Cerebellum (tissue), 4 donors: ENCODE measurements at places on chromosomes 3 and 15. TPM values are rescaled to one million over a fixed set of nuclear protein-coding genes. Genes with fewer than 3 reads are reported as not detected.

Gene CSTA
- not detected for total RNA-seq

DNA sequence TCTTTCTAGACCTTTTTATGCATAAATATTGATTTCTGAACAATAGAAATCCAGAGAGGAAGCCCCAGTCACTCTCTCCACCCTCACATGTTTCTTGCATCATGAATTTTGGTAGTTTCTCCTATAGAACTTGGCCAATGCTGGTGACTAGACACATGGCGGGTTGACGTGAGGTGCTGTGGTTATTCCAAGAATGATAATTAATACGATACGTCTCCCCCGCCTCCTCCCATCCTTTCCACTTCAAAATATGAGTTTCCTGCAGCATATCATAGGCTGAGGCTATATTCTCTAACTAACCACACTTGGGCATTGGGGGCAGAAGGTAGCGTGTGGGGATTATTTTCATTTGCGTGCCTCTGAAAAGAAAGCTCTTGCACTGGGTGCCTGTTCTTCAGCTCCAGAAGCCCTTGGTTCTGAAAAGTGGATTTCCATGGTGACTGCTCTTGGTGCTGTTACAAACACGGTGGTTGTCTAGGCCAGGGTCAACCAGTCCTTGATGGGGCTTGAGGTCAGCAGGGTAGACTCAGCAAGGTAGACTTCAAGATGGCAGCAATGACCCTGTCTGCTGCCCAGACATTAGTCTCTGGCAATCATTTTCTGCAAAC lies 5.3 kb downstream of the TNFSF10 start:
- DNase-seq, result no peak

DNA sequence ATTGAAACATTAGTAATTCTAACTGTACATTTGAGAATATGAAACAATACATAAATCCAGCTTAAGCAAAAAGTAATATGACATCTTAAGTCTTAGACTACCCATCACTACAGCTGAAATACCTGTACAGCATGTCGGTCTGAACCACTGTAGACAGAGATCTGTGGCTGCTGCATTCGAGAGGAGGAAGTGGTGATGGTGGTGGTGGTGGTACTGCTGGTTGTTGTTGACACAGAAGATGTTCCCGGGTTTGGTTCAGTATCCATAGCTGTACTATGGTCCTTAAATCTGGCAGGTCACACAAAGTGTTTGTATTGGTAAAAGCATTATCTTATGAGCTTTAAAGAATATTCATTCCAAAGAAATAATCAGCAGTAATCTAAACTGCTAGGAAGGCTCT lies 2.9 kb downstream of the PHC3 start:
- DNase-seq, result no peak

Gene SCN11A
- total RNA-seq, result 0.64 TPM

- no peak for DNase-seq
Observed at GRCh38 chr15:94083467-94084052, 147.8 kb upstream of the MCTP2 start.

Gene IGSF11
- total RNA-seq, result 21.0 TPM

DNA sequence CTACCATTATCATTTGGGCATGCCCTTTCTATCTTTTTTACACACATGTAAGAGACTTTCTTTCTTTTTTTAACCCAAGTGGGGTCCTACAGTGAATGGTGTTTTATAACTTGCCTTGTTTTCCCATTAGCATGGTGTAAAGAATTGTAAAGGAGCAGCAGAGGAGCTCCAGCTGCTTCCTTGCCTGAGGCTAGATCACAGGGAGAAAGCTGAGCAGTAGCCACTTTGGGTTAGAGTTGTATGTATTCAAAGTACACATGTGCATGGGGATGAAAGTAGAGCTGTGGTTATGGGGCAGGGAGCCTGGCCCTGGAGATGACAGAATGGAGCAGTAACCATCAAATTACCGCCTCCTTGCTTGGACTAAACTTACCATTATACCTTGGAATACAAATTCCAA lies 231.1 kb upstream of the PDZRN3 start:
- no peak for DNase-seq

Gene CHRNB4
- total RNA-seq, result 3.1 TPM

Gene POTEB
- total RNA-seq, result not detected
